ENCODE measurements at places on chromosomes 11 and 22. TPM values are rescaled to one million over a fixed set of nuclear protein-coding genes. Genes with fewer than 3 reads are reported as not detected.

The RHOD gene
- 32.3 TPM for polyA plus RNA-seq

The SAMM50 gene
- polyA plus RNA-seq, result 73.7 TPM

- H3K4me3 ChIP-seq, result no peak overlapping the region
- H3K4me1 ChIP-seq, result no peaks in the 10 kb centered on the region
- H3K27ac ChIP-seq, result no peak overlapping the region
- H3K36me3 ChIP-seq, result no peaks in the 10 kb centered on the region
Measured at GRCh38 chr22:45631140-45631840, 40.3 kb upstream of the ATXN10 start.

DNA sequence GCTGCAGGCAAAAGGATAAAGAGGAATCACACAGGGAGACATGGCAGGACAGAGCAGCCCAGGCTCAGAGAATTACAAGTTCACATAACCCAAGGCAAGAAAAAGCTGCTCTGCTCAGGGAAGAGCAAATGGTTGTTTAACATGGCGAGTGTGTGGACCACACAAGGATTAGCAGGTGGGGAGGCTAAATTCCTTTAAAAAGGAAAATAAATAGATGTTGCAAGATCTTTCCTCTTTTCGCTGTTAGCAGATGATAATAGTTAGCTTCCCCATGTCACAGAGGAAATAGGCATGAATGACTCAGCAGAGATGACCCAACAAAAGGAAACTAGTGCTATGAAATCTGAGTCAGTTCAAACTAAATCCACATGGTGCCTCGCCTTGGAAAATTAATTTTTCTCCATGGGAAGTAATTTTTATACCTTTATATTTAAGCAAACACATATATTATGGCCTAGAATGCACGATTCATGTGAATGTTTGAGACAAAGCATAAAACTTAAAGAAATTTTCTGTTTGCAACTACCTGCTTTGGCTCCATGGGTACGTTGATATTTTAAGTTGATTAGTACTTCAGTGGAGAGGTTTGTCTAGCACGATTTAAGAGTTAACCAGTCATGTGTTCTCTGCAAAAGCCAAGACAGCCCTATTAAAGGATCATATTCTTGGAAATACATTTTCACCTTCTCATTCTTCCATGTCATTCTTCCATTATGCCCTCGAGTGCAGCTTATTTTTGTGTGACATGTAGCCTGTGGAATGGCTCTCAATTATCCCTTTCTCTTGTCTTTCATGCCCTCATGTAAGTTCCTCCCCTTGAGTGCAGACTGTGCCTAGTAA, 38.5 kb upstream of the FJX1 start:
- H3K27ac ChIP-seq, result peak overlapping the region; percentile 73
- peaks cover 46% of the 10 kb centered on the region for H3K4me1 ChIP-seq
- H3K36me3 ChIP-seq, result no peaks in the 10 kb centered on the region

GRCh38 chr11:65790104-65790901, 3.4 kb downstream of the OVOL1 start:
- no peak overlapping the region for H3K27ac ChIP-seq
- no peaks in the 10 kb centered on the region for H3K36me3 ChIP-seq
- H3K4me3 ChIP-seq, result no peak overlapping the region
- DNase-seq, result no peak
- H3K27me3 ChIP-seq, result peaks cover 27% of the 10 kb centered on the region
- H3K4me1 ChIP-seq, result no peaks in the 10 kb centered on the region

The SIDT2 gene
- polyA plus RNA-seq, result 11.6 TPM

DNA sequence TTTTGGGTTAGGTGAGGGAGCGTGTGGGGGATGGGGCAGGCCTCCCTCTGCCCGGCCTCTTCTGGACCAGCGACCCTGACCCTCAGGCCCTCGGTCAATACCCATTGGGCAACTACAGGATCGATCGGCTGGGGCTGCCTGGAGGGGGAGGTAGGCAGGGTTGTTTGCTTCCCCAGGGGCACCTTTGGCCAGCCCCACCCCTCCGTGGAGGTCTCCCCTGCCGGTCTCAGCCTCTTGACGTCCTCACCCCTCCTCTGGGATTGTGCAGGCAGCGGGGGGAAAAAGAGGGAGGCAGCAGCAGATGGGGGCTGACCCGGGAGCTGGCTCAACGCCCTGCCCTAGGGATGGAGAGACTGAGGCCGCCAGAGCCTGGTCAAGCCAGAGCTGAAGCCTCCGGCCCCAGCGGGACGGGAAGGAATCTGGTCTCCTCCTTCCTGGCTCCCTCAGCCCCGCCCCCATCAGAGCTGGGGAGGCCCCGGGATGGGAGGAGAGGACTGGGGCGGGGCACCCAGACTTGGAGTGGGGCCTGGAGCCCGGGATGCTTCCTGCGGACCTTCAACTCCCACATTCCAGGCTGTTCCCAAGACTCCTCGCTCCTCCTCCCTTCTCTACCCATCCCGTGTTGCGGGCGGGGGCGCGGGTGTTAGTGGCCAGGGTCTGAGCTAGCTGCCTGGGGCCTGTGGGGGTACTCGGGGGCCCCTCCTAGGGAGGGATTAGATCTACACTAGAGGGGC, 14.4 kb upstream of the CDC42EP1 start:
- DNase-seq, result peak; percentile 97
- peaks cover 40% of the 10 kb centered on the region for H3K4me1 ChIP-seq
- no peaks in the 10 kb centered on the region for H3K36me3 ChIP-seq
- peak overlapping the region; percentile 63 for H3K4me3 ChIP-seq

The PATE3 gene
- not detected for polyA plus RNA-seq

The MRGPRE gene
- polyA plus RNA-seq, result not detected

GRCh38 chr11:83639995-83640758, 354.0 kb upstream of the CCDC90B start:
- H3K27me3 ChIP-seq, result no peaks in the 10 kb centered on the region
- H3K27ac ChIP-seq, result no peak overlapping the region
- H3K4me3 ChIP-seq, result no peak overlapping the region
- H3K4me1 ChIP-seq, result peaks cover 6% of the 10 kb centered on the region

- H3K4me3 ChIP-seq, result no peak overlapping the region
- no peaks in the 10 kb centered on the region for H3K36me3 ChIP-seq
- no peaks in the 10 kb centered on the region for H3K4me1 ChIP-seq
- peaks cover 9% of the 10 kb centered on the region for H3K27me3 ChIP-seq
- H3K27ac ChIP-seq, result no peak overlapping the region
Measured at GRCh38 chr11:66559142-66559865, 9.1 kb downstream of the CTSF start.

The RAB1B gene
- 86.7 TPM for polyA plus RNA-seq

GRCh38 chr22:39296981-39297489, 22.4 kb downstream of the RPL3 start:
- no peak for DNase-seq
- H3K4me1 ChIP-seq, result peaks cover 5% of the 10 kb centered on the region
- no peaks in the 10 kb centered on the region for H3K36me3 ChIP-seq
- no peak overlapping the region for H3K4me3 ChIP-seq
- H3K27ac ChIP-seq, result no peak overlapping the region

- no peaks in the 10 kb centered on the region for H3K27me3 ChIP-seq
- H3K4me3 ChIP-seq, result no peak overlapping the region
- peaks cover 38% of the 10 kb centered on the region for H3K36me3 ChIP-seq
- H3K4me1 ChIP-seq, result peaks cover 19% of the 10 kb centered on the region
- H3K27ac ChIP-seq, result peak overlapping the region; percentile 37
Measured at GRCh38 chr11:68583041-68583446, 101.3 kb upstream of the GAL start.

GRCh38 chr11:77142091-77142975, 14.3 kb downstream of the MYO7A start:
- H3K27ac ChIP-seq, result no peak overlapping the region
- no peaks in the 10 kb centered on the region for H3K36me3 ChIP-seq
- H3K4me1 ChIP-seq, result peaks cover 4% of the 10 kb centered on the region
- no peak for DNase-seq
- no peak overlapping the region for H3K4me3 ChIP-seq
- H3K27me3 ChIP-seq, result peaks cover 4% of the 10 kb centered on the region

GRCh38 chr22:28105413-28105812, 186.4 kb upstream of the PITPNB start:
- no peak overlapping the region for H3K4me3 ChIP-seq
- H3K27ac ChIP-seq, result no peak overlapping the region
- no peaks in the 10 kb centered on the region for H3K27me3 ChIP-seq
- peaks cover 8% of the 10 kb centered on the region for H3K4me1 ChIP-seq

The IL10RA gene
- not detected for polyA plus RNA-seq

GRCh38 chr22:29260031-29260560, 7.7 kb downstream of the RHBDD3 start:
- H3K27ac ChIP-seq, result no peak overlapping the region
- no peak overlapping the region for H3K4me3 ChIP-seq
- no peaks in the 10 kb centered on the region for H3K4me1 ChIP-seq
- H3K27me3 ChIP-seq, result no peaks in the 10 kb centered on the region

DNA sequence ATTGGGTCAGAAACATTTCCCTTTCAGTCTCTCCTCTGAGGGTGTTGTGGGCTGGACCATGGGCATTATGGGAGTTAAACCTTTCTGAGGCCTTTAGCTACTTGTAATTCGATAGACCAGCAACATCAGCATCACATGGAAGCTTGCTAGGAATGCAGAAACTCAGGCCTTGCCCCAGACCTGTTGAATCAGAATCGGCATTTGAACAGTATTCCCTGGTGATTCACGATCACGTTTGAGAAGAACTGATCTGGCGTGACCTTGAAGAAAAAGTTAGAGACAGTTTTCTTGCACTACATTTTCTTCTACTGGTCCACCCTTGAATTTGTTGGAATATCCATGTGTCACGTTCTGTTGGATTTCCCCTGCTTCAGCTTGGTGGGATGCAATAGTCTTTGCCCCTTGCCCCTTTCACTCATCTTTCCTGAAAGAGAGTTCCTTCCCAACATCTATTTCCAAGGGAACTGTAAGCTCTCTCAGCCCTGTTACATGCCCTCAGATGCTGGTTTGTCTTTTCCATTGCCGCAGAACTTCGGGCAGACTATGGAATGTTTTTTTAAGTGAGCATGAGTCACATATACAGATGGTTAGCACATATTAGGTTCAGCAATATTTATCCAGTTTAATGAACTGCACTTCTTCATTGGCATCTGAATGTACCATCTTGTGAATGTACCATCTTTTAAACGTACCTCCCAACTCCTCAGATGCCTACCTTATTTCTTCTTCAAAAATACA, 23.9 kb downstream of the EHF start:
- peaks cover 3% of the 10 kb centered on the region for H3K27me3 ChIP-seq
- H3K4me1 ChIP-seq, result no peaks in the 10 kb centered on the region
- peak; percentile 52 for DNase-seq
- H3K4me3 ChIP-seq, result no peak overlapping the region
- H3K36me3 ChIP-seq, result no peaks in the 10 kb centered on the region

Measured in GM23248 (cell line).